A549 treated with DMSO at 1 μM for 4 hours (cell line): ENCODE measurements at places on chromosomes 6 and 20. TPM values are rescaled to one million over a fixed set of nuclear protein-coding genes. Genes with fewer than 3 reads are reported as not detected.

The OPRL1 gene
- total RNA-seq, result 0.40 to 0.71 TPM (median 0.51 TPM) in 5 replicates

The FAM209B gene
- 0.30 to 0.62 TPM (median 0.50 TPM) in 4 of 5 replicates, not detected in the other for total RNA-seq

The LGSN gene
- 2.7 to 4.8 TPM (median 4.1 TPM) in 5 replicates for total RNA-seq

The WFDC5 gene
- not detected in 5 replicates for total RNA-seq

The PAK5 gene
- total RNA-seq, result 0.02 TPM in 1 of 5 replicates, not detected in the others

The SLC22A16 gene
- total RNA-seq, result not detected in 5 replicates

The PSMB8 gene
- total RNA-seq, result 19.1 to 25.3 TPM (median 21.4 TPM) in 5 replicates

The CST2 gene
- 0.14 to 0.52 TPM (median 0.28 TPM) in 3 of 5 replicates, not detected in the others for total RNA-seq

The STMN3 gene
- 7.5 to 11.4 TPM (median 9.0 TPM) in 5 replicates for total RNA-seq
